Adipocyte (in vitro differentiated cells): ENCODE measurements at places on chromosomes 16 and 17.

DNA sequence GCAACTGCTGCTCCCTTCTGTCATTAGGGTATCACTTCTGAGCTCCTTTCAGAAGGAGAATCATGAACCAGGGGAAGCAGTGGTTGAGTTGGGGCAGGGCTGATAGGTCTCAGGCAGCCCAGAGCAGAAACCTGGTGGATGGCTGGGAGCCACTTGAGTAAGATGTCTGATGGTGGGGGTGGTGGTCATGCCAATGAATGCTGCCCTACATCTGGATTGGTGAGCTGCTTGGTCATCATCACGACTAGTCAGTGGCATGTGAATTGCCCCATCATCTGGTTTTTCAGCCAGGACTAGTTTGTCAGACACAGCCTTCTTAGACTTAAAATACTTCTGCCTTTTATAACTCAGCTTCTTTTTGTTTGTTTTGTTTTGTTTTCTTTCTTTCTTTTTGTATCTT lies 2.6 kb downstream of the GID4 start:
- peak; percentile 72 for DNase-seq

- DNase-seq: no peak
Observed at GRCh38 chr17:79974566-79975497, 60.8 kb downstream of the TBC1D16 start.

GRCh38 chr17:6927290-6928126 lies 68.3 kb upstream of the ALOX12 start:
- peak; percentile 92 for DNase-seq

GRCh38 chr16:77555791-77556190 lies 121.0 kb upstream of the ADAMTS18 start:
- no peak for DNase-seq
